ENCODE measurements at places on chromosomes 3 and 15.

DNA sequence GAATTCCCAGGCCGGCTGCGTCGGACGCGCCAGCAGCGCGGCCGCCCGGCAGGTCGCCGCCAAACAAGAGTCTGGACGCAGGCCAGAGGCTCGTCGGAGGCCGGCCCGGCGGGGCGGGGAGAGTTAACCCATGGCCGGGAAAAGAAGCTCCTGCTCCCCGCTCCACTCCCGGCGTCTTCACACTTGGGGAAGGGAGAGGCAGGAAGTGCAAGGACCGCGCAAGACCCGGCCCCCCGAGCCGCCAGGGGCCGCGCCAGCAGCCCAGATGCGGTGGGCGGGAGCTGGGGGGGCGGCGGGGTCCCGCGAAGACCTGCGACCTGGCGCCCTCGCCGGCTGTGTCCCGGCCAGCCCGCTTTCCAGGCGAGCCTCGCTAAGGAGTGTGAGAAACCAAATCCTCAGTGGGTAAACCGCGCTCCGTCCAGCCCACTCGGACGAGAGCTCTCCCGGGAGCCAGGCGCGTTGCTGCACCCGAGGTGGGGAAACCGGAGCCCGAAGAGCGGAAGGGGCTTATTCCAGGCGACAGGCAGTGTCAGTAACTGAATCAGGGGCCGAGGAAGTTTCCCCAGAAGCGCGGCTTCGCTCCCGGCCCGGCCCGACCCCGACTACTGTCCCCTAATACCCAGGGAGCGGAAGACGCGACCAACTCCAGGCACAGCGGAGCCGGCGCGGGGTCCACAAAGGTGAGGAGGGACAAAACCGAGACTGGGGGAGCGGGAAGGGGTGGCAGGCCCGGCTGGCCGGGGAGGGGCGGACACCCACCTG, 721 bp downstream of the ADAMTS7 start:
- H3K36me3 ChIP-seq: no peaks in the 10 kb centered on the region
- peak; percentile 50 for DNase-seq
- H3K27me3 ChIP-seq: peaks cover 32% of the 10 kb centered on the region
- H3K4me1 ChIP-seq: peaks cover 24% of the 10 kb centered on the region

DNA sequence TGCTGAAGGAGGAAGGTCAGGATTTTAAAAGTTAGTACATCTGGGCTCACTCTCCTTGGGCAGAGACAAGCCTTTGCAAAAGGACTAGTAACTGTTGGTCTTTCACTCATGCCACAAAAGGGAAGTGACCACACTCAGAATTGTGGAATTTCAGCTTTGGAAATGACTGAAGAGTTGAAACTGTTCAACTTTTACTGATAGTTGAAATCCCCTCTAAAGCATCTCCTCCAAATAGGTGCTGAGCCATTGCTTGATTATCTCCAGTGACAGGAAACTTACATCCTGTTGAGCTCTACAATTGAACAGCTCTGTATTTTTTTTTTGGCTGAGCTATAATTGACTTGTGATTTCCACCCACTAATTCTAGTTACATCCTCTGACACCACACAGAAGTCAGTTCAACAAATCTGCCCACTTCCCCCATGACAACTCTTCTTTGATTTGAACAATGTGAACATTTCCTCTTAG, 254.8 kb upstream of the TPRG1 start:
- H3K27me3 ChIP-seq: no peaks in the 10 kb centered on the region
- H3K4me3 ChIP-seq: no peak overlapping the region
- H3K36me3 ChIP-seq: no peaks in the 10 kb centered on the region
- H3K27ac ChIP-seq: no peak overlapping the region

DNA sequence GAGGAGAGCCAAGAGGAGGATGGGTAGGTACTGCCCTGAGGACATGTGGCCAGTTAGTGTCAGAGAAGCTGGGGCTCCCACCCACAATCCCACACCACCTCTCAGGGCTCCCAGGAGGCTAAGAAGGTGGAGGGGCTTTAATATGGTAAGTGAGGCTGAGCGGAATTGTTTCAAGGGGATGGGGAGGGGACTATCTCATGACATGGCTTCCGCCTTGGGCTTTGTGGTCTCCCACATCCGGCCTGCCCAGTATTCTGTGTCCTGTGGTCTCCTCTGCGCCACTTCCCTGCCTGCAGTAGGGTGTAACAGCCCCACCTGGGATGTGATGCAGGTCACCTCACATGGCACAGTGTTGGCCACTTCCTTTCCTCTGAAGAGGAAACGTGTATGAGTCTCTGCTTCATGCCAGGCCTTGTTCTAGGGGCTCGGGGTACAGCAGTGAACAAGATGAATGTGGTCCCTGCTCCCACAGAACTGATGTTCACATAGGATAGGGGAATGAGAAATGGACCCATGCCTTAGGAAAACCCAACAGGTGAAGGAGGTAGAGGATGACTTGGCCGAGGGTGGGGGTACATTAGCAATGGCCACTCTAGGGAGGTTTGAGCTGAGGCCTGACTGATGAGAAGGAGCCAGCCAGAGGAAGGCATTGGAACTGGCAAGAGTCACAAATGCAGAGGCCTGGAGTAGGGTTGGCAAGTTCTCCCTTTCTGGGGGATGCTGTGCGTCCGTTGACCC, 3.2 kb downstream of the NEIL1 start:
- peak; percentile 66 for DNase-seq
- H3K4me3 ChIP-seq: no peak overlapping the region

DNA sequence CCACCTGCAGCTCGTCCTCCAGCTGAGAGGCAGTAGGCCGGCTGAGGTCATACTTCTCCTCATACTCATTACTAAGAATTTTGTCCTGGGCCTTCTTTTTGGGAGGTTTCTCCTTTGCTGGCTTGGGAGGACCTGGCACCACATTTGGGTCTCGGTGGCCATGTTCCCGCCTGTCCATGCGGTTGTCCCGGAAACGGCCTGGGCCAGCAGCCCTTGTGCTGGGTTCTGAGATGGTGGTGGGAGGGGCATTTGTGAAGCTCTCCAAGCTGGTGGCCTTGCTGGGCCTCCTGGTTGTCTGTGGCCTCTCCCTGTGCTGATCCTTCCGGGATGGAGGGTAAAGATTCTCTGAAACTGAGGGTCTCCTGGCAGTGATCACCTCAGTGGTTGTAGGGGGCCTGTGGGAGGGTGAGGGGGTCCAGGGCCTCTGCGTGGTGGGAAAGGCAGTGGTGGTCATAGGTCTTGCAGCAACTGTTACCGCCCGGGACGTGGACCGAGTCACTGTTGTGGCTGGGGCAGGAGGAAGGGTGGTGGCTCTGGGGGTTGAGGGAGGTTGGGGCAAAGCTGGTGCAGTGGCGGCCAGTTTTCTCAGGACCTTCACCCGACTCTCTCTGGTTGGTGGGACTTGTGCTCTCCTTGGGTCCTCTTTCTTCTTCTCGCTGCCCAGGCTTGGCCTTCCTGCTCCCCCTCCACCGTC, 2.5 kb downstream of the CCDC80 start:
- peak overlapping the region; percentile 87 for H3K27ac ChIP-seq
- peak overlapping the region; percentile 20 for H3K4me3 ChIP-seq
- no peak for DNase-seq
- no peaks in the 10 kb centered on the region for H3K36me3 ChIP-seq
- H3K27me3 ChIP-seq: peaks cover 6% of the 10 kb centered on the region

DNA sequence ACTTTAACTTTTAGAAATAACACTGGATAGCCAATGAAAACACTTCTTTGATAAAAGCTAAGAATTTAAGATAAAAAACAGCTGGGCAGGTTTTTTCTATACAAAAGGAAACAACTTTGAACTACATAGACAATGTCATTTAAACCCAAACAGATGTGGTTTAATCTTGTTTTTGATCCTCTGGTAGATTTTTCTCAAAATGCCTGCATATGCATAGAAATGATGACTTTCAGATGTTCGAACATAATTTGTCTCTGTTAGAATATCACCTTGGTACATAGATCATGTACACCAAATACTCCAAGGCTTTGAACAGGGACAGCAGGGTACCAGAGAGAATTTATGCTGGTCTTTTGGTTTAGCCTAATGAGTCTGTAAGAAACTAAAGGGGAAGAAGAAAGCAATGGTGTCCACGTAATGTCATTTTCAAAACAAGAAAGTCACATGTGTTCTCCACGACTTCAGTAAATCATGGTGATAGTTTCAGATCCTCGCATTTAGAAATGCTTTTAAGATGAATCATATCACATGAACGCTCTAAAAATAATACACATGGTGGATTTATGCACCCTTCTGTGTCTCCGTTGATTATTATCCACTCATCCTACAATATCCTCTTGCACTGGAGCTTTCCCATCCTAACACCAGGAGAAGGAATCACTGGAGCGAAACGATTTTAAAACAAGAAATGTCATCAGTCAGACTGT, 160.1 kb upstream of the PDZRN3 start:
- H3K27me3 ChIP-seq: no peaks in the 10 kb centered on the region
- no peaks in the 10 kb centered on the region for H3K4me1 ChIP-seq
- H3K27ac ChIP-seq: peak overlapping the region; percentile 14
- no peak for DNase-seq
- no peak overlapping the region for H3K4me3 ChIP-seq

DNA sequence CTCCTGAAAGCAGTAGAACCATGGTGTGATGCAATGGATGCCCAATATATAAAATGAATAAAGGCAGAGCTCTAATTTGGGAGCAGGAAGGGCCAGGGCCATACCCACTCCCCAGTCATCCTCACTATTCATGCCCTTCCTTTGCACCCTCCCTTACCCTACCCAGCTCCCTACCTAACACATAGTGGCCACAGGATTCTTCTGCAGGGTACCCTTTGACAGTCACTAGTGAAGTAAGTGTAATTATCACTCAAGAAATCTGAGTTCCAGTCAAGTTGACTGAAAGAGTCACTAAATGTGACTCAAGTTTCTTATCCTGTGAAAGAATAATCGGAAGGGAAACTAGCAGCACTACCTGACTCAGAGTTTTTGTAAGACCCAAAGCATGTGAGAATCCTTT, 69.2 kb downstream of the RASA2 start:
- H3K27me3 ChIP-seq: no peaks in the 10 kb centered on the region
- no peaks in the 10 kb centered on the region for H3K36me3 ChIP-seq
- peaks cover 5% of the 10 kb centered on the region for H3K4me1 ChIP-seq
- no peak overlapping the region for H3K4me3 ChIP-seq

GRCh38 chr3:188339410-188340295, 185.7 kb downstream of the LPP start:
- no peaks in the 10 kb centered on the region for H3K27me3 ChIP-seq
- H3K36me3 ChIP-seq: no peaks in the 10 kb centered on the region
- no peak overlapping the region for H3K27ac ChIP-seq
- no peak overlapping the region for H3K4me3 ChIP-seq
- DNase-seq: no peak

DNA sequence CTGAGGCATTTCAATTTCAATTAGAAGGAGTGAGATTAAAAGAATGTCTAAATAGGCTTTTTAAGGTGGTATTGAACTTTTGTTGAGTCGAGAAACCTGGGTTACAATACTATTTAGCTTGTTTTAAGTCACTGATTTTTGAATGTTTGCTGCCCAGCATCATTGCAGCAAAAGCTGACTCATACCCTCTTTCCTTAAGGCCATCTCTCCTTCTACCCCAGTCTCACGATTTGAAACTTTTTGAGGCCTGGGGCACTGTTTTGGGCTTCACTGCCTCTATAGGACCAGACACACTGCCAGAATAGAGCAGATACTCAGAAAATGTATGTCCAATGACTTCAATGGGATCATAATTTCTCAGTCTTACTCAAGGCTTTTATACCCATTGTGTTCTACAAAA, 319.6 kb upstream of the TGFBR2 start:
- H3K27me3 ChIP-seq: no peaks in the 10 kb centered on the region
- no peak for DNase-seq
- no peak overlapping the region for H3K4me3 ChIP-seq
- H3K36me3 ChIP-seq: no peaks in the 10 kb centered on the region
- H3K27ac ChIP-seq: peak overlapping the region; percentile 46
